Sigmoid colon (tissue), 7 donors: ENCODE measurements at places on chromosomes 6 and 20. TPM values are rescaled to one million over a fixed set of nuclear protein-coding genes. Genes with fewer than 3 reads are reported as not detected.

- no peak overlapping the region for H3K27ac ChIP-seq
- no peak overlapping the region for H3K4me3 ChIP-seq
- H3K27me3 ChIP-seq, result no peaks in the 10 kb centered on the region
- no peaks in the 10 kb centered on the region for H3K36me3 ChIP-seq
- DNase-seq, result no peak
Measured at GRCh38 chr6:163332575-163332974, 81.9 kb upstream of the QKI start.

- H3K27me3 ChIP-seq, result no peaks in the 10 kb centered on the region
- H3K36me3 ChIP-seq, result no peaks in the 10 kb centered on the region
- no peak overlapping the region for H3K27ac ChIP-seq
- no peak for DNase-seq
- H3K4me1 ChIP-seq, result peaks cover 9% of the 10 kb centered on the region
- H3K4me3 ChIP-seq, result no peak overlapping the region
Measured at GRCh38 chr6:145209272-145209671, 526.0 kb downstream of the EPM2A start.

- no peak overlapping the region for H3K4me3 ChIP-seq
- H3K36me3 ChIP-seq, result no peaks in the 10 kb centered on the region
- DNase-seq, result no peak
- peaks cover 20% of the 10 kb centered on the region for H3K4me1 ChIP-seq
- no peak overlapping the region for H3K27ac ChIP-seq
Measured at GRCh38 chr20:43942201-43942590, 27.5 kb downstream of the TOX2 start.

IER3 gene
- 20.1 TPM for total RNA-seq

TCP11 gene
- 0.66 TPM for total RNA-seq

DNA sequence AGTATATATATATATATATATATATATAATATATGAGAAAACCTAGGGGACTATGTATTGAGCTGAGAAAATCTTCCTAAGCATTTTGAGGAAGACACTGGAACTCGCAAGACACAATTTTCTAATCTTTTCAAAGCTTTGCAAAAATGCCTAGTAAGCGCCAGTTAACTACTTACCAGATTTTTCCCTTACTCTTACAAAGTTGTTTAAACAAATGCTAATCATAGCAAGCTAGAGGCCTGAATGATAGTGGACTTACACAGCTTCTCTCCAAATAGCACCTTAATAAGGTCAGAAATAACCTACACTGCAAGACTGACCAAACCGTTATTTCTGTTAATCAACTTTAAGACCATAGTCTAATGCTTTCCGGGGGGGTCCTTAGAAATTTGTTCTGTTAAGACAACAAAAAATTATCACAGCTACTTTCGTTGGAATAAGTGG is 56.1 kb upstream of the HFE start:
- no peaks in the 10 kb centered on the region for H3K36me3 ChIP-seq
- no peaks in the 10 kb centered on the region for H3K4me1 ChIP-seq
- no peak for DNase-seq
- peak overlapping the region; percentile 93 for H3K27ac ChIP-seq
- no peak overlapping the region for H3K4me3 ChIP-seq
- no peaks in the 10 kb centered on the region for H3K27me3 ChIP-seq

- H3K4me3 ChIP-seq, result no peak overlapping the region
- H3K27me3 ChIP-seq, result no peaks in the 10 kb centered on the region
- no peaks in the 10 kb centered on the region for H3K36me3 ChIP-seq
- no peaks in the 10 kb centered on the region for H3K4me1 ChIP-seq
- H3K27ac ChIP-seq, result no peak overlapping the region
Measured at GRCh38 chr6:13307508-13307995, 20.8 kb downstream of the TBC1D7 start.

REM1 gene
- total RNA-seq, result 5.7 TPM

DNA sequence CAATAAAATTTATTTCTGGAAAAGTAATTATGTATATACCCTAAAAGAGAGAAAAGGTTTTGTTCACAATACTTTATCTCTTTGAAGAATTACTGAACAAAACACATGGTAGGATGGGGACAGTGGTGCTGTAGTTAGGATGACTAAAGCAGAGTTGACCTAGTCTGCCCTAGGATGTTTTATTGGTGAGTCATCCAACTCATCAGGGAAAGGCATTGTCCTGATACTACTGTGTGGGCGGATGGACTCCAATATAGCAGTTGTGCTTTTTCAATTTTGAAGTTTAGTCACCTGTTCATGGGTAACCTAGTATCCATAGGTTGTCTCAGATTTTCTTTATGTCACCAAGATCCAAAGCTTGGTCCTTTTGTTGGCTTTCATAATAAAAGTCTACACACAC is 53.3 kb upstream of the EYS start:
- H3K27me3 ChIP-seq, result no peaks in the 10 kb centered on the region
- H3K27ac ChIP-seq, result no peak overlapping the region
- no peak overlapping the region for H3K4me3 ChIP-seq
- no peak for DNase-seq
- no peaks in the 10 kb centered on the region for H3K36me3 ChIP-seq
- H3K4me1 ChIP-seq, result no peaks in the 10 kb centered on the region

HLA-DMA gene
- 26.0 TPM for total RNA-seq

- no peaks in the 10 kb centered on the region for H3K4me1 ChIP-seq
- no peaks in the 10 kb centered on the region for H3K36me3 ChIP-seq
- DNase-seq, result no peak
- no peaks in the 10 kb centered on the region for H3K27me3 ChIP-seq
- H3K4me3 ChIP-seq, result no peak overlapping the region
Measured at GRCh38 chr6:34334796-34335416, 57.6 kb downstream of the NUDT3 start.

GRCh38 chr20:37443596-37443995 is 77.5 kb upstream of the NNAT start:
- no peak overlapping the region for H3K4me3 ChIP-seq
- no peaks in the 10 kb centered on the region for H3K4me1 ChIP-seq
- H3K36me3 ChIP-seq, result no peaks in the 10 kb centered on the region
- no peak for DNase-seq
- no peak overlapping the region for H3K27ac ChIP-seq

GRCh38 chr6:38068854-38069590 is 249.5 kb downstream of the ZFAND3 start:
- H3K27me3 ChIP-seq, result no peaks in the 10 kb centered on the region
- H3K27ac ChIP-seq, result no peak overlapping the region
- H3K4me1 ChIP-seq, result no peaks in the 10 kb centered on the region
- peaks cover 2% of the 10 kb centered on the region for H3K36me3 ChIP-seq
- H3K4me3 ChIP-seq, result no peak overlapping the region

DNA sequence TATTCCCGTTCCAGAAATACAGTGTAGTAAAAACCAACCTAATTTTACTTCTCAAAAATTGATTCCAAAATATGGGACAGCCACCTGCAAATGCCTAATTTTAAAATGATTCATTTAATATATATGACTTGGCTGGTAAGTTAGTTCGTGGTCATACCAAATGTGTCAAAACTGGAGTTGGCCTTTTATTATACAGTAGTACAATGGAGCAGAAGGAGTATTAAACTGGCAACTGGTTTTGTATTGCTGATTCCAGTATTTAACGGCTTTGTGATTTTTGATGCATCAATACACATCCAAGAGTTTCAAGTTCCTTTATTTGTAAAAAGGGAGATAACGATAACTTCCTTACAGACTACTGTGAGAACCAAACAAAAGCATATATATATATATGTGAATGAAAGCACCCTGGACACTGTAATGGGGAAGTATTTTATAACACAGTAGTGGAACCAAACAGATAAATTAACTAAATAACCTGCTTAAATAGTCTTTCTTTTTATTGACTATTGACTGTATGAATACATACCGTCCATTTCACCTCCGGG is 24.8 kb downstream of the SAMHD1 start:
- H3K27ac ChIP-seq, result no peak overlapping the region
- H3K4me1 ChIP-seq, result no peaks in the 10 kb centered on the region
- no peak overlapping the region for H3K4me3 ChIP-seq
- DNase-seq, result no peak
- peaks cover 72% of the 10 kb centered on the region for H3K36me3 ChIP-seq
- H3K27me3 ChIP-seq, result no peaks in the 10 kb centered on the region

ID4 gene
- 6.1 TPM for total RNA-seq

CHMP4B gene
- 115 TPM for total RNA-seq

- peaks cover 10% of the 10 kb centered on the region for H3K4me1 ChIP-seq
- H3K27me3 ChIP-seq, result no peaks in the 10 kb centered on the region
- no peaks in the 10 kb centered on the region for H3K36me3 ChIP-seq
Measured at GRCh38 chr20:50387996-50388332, 122.2 kb upstream of the PTPN1 start.

DNA sequence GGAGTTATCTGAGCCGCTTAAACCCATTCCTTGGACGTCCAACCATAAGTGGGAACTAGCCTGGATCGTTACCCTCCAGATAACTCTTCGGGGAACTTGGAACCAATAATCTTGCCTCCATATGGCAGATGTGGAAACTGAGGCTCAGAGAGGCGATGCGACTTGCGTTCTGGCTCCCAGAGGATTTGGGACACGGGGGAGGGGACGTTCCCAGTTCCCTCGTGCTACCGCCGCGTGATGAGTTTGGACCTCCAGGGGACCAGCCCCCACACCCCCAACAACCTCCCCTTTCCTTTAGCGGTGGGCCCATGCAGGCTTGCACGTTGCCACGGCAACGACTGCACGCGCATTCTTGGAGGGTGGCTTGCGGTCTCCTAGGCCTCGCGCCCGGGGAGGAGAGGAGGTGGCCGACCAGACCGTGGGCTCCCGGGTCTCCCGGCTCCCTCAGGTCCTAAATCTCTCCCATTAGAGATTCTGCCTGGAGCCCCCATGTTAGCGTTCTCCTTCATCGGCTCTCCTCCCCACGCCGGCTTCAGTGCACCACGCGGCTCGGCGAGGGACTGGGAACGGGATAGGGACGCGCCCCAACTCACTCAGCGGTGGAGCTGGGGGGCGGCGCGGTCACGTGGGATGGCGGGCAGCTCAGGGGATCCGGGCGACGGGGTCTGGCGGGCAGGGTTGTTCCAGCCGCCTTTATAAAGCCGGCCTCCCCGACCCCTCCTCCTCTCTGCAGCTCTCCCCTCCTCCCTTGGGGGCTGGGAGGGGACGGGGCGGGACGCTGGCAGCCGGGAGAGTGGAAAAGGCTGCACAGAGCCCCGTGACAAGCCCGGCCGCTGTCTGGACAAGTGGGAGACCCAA is at the start of gene PLTP:
PLTP (minus strand) TSS at position 670 of the 858 bp plus-strand sequence. CDS start 703 bp downstream, outside the sequence.
- H3K36me3 ChIP-seq, result no peaks in the 10 kb centered on the region
- H3K27ac ChIP-seq, result peak within 1 kb of the TSS; percentile 92
- peak; percentile 92 for DNase-seq
- no peaks in the 10 kb centered on the region for H3K27me3 ChIP-seq

DNA sequence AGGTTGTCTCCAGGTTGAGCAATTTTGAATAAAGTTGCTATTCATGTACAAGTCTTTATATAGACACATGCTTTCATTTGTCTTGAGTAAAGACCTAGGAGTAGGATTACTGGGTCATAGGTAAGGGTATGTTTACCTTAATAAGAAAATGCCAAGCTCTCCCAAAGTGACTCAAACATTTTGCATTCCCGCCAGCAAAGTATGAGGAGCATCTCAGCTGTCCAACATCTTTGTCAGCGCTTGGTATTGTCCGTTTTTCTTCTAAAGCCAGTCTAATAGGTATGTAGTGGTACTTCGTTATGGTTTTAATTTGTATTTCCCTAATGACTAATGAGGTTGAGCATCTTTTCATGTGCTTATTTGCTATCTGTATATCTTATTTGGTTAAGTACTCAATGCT is 67.2 kb downstream of the MAP3K5 start:
- no peak overlapping the region for H3K4me3 ChIP-seq
- no peak for DNase-seq
- H3K36me3 ChIP-seq, result no peaks in the 10 kb centered on the region

- H3K36me3 ChIP-seq, result no peaks in the 10 kb centered on the region
- H3K27ac ChIP-seq, result no peak overlapping the region
- no peaks in the 10 kb centered on the region for H3K27me3 ChIP-seq
- H3K4me1 ChIP-seq, result no peaks in the 10 kb centered on the region
Measured at GRCh38 chr6:15842727-15843117, 179.9 kb upstream of the DTNBP1 start.

GRCh38 chr6:170082531-170083187 is 208.2 kb downstream of the DLL1 start:
- H3K27ac ChIP-seq, result no peak overlapping the region
- H3K4me3 ChIP-seq, result no peak overlapping the region
- no peak for DNase-seq
- peaks cover 7% of the 10 kb centered on the region for H3K4me1 ChIP-seq
- no peaks in the 10 kb centered on the region for H3K27me3 ChIP-seq
- H3K36me3 ChIP-seq, result no peaks in the 10 kb centered on the region

- H3K36me3 ChIP-seq, result no peaks in the 10 kb centered on the region
- no peaks in the 10 kb centered on the region for H3K27me3 ChIP-seq
- H3K4me3 ChIP-seq, result peak overlapping the region; percentile 93
- H3K4me1 ChIP-seq, result peaks cover 76% of the 10 kb centered on the region
- peak overlapping the region; percentile 95 for H3K27ac ChIP-seq
- DNase-seq, result peak; percentile 77
Measured at GRCh38 chr6:17280552-17281090, 540 bp upstream of the RBM24 start.

DNA sequence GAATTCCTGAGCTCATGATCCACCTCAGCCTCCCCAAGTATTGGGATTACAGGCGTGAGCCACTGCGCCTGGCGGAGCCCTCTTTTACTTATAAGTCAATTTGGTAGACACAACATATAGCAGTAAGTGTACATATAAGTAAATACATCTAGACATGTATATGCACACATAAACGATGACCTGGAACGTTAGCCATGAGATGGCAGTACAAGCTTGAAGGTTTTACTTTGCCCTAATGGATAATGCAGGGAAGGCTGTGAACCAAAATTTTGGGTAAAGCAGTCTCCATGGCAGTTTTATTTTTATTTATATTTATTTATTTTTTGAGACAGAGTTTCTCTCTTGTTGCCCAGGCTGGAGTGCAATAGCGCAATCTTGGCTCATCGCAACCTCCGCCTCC is 2.4 kb upstream of the GNMT start:
- H3K27me3 ChIP-seq, result no peaks in the 10 kb centered on the region
- H3K4me1 ChIP-seq, result no peaks in the 10 kb centered on the region
- H3K27ac ChIP-seq, result no peak overlapping the region
- no peak overlapping the region for H3K4me3 ChIP-seq

BEND6 gene
- total RNA-seq, result 1.1 TPM

GABRR2 gene
- 2.8 TPM for total RNA-seq

- no peak overlapping the region for H3K27ac ChIP-seq
- no peaks in the 10 kb centered on the region for H3K27me3 ChIP-seq
- DNase-seq, result no peak
- H3K4me3 ChIP-seq, result no peak overlapping the region
- H3K4me1 ChIP-seq, result no peaks in the 10 kb centered on the region
Measured at GRCh38 chr20:51321343-51322163, 221.0 kb downstream of the NFATC2 start.

GRCh38 chr6:41659935-41660334 is 21.7 kb downstream of the MDFI start:
- H3K27me3 ChIP-seq, result no peaks in the 10 kb centered on the region
- H3K27ac ChIP-seq, result no peak overlapping the region
- no peak for DNase-seq
- no peaks in the 10 kb centered on the region for H3K4me1 ChIP-seq
- H3K36me3 ChIP-seq, result no peaks in the 10 kb centered on the region
